Activated T-cell treated with anti-CD3 and anti-CD28 coated beads, Interleukin-2, amount 50 U/mL, for 48 hours (primary cell): ENCODE measurements at places on chromosomes 6 and 20.

DNA sequence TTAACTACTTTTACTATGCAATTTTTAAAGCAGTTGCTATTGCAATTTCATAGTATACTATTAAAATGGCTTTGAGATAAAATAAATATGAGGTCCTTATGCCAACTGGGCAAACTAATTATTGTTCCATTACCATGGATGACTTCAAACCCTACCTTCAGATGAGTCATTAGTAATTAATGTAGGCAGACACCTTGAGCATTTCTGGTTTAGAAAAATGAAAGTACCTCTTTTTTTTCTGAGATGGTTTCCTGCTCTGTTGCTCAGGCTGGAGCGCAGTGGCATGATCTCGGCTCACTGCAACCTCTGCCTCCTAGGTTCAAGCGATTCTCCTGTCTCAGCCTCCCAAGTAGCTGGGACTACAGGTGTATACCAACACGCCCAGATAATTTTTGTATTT lies 11.9 kb downstream of the ASF1A start:
- no peak for DNase-seq

- no peak for DNase-seq
Measured at GRCh38 chr6:95741045-95741444, 163.7 kb downstream of the MANEA start.

DNA sequence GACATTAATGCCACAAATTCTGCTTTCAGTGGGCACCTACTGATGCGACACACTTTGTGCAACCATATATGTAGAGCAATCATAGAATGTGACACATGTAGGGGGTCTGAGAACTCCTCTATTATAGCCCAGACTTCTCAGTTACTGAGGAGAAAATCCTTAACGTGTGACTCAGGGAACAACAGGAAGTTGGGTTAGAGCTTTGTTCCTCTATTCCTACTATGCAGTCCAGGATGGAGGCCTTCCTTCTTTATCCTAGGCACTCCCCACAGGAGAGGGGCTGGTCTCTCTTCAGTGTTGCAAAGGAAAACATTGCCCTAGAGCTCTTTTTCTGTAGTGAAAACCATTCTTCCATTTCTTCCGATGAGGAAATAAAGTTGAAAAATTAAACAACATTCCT lies 39.6 kb upstream of the RCAN2 start:
- DNase-seq = no peak

- peak; percentile 58 for DNase-seq
Measured at GRCh38 chr6:15770347-15771143, 107.7 kb upstream of the DTNBP1 start.

DNA sequence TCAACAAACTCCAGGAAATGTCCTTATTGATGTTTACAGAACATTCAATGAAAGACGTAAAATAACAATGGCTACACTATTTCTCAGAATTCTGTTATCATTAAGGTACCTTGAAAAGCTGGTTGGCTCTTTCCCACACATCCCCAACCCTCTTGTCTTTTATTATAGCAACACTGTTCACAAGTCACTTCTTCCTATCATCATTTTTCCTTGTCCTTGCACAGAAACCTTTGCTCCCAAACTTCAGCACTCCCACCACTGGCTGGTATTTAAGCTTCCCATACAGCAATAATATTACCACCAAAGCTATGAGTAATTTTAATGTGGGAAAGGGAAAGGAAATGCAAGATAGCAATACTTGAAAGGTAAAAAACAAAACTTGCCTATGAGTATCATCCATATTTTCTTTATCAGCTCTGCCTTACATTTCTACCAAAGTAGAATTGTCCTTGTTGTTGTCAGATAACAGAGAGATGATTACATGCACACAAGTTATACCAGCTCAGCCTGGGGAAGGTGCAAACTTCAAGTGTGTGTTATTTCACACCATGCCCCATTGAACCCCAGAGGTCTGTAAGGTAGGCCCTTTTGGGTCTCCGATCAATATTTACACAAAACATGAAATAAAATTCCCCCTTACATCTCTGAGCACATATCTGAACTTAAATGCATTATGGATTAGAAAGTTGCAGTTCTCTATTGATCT lies 32.2 kb downstream of the ARHGAP18 start:
- DNase-seq = no peak

- no peak for DNase-seq
Measured at GRCh38 chr20:58131551-58132142, 96.8 kb downstream of the ANKRD60 start.

- DNase-seq = no peak
Measured at GRCh38 chr20:1310506-1311190, 18.3 kb downstream of the SDCBP2 start.

- no peak for DNase-seq
Measured at GRCh38 chr20:57170343-57170742, 96.1 kb downstream of the BMP7 start.

GRCh38 chr6:1839361-1839760 lies 229.6 kb downstream of the FOXC1 start:
- DNase-seq = no peak

DNA sequence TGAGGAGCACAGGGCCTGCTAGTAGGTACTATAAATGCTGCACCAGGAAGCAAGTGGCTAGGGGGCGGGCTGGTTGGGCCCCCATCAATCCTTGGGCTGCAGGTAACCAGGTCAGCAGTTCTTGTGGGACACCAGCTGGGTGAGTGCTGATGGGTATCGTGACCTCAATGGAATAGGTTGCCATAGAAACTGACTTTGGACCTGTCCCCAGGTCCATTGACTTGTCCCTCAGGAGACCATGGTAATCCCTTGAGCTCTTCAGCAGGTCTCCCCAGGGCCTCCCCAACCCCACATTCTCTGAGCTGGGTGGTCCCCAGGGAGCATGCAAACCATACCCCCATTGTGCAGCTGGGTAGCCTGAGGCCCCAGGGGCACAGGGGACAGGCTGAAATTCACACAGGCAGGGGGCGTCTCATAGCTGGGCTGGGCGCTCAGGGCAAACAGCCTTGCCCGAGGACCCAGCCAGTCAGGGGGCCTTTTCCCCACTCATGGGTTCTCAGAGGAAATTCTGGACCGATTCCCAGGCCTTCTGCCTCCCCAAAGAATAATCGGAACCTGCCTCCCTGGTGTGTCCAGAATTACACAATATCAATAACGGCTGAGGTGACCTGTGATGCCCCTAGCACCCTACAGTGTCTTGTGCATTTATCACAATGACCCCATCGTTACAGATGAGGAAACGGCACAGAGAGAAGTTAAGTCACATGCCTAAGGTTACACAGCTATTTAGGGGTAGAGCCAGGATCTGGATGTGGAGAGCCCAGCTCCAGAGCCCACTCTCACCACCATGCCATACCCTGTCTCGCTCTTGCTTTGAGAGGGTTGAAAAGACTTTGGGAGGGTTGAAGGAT lies 35.9 kb downstream of the SRC start:
- DNase-seq = no peak

- no peak for DNase-seq
Measured at GRCh38 chr20:12413116-12413515, 495.4 kb downstream of the BTBD3 start.

DNA sequence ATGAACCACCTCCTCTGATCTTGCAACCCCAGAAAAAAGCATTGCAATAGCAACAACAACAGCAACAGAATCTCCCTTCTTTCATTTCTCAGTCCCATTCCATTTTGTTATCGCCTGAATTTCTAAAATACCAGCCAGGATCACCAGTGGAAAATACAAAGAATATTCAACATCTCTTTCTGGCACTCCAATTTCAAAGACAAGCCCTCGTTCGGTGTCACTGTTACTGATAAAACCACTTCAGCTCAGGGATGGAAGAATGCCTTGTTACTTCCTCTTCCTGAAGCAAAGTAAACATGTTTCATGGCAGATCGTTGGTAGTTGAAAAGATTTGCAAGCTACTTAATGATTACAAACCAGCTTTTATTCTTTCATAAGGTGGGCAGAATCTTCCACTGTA lies 94.0 kb upstream of the SPTLC3 start:
- DNase-seq = no peak

DNA sequence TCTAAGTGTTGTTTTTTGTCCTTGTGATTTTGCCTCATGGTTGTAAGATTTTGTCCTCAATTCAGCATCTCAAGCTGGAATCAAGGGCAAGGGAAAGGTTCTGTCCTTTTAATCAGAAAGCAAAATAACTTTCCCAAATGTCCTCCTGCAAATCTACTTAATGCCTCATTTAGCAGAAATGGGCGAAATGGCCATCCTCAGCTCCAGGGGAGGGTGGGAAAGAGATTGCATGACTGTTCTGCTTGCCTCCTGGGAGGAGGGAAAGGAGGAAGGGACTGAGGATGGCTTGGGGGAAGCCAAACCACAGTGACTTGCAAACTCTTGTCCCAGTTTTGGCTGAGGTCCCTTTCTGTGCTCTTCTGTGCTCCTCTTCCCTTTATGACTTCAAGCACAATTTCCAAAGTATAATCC lies 43.4 kb downstream of the TNFAIP3 start:
- no peak for DNase-seq

GRCh38 chr6:1481286-1481685 lies 91.9 kb downstream of the FOXF2 start:
- no peak for DNase-seq

- DNase-seq = no peak
Measured at GRCh38 chr20:51354769-51355319, 187.7 kb downstream of the NFATC2 start.

DNA sequence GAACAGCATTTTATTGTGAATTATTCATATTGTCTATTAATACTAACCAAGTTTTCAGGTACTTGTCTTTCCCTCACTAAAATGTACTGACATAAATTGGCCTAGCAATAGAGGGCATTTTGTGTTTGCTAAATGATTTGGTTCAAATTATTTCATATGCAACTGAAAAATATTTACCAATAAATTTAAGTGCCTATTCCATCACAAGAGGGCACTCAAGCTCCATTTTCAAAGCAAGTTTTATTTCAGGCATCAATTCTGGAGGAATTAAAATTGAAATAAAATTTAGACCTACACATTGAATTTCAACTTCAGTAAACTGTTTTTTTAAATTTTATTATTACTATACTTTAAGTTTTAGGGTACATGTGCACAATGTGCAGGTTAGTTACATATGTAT lies 114.3 kb upstream of the SYNCRIP start:
- DNase-seq = no peak

DNA sequence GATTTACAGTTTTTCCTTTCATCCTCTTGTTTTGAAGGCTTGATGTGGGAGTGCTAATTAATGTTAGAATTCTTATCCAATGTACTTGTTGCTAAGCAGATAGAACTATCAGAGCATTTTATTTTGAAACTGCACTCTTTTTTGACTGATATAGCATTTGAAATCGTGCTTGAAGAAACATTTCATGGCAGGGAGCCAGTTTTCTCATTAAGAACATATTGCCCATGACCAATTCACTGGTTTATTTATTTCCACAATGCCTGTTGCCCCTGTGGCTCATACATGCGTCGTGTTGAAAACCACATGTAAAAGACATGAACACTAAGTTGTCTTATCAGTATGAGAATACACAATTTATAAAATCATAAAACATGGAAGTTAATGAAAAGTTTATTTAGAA lies 479.7 kb upstream of the FLRT3 start:
- no peak for DNase-seq

GRCh38 chr6:37106982-37107491 lies 62.9 kb upstream of the PIM1 start:
- DNase-seq = no peak

GRCh38 chr6:97412511-97412910 lies 129.5 kb upstream of the MMS22L start:
- no peak for DNase-seq

GRCh38 chr6:161727083-161727833 lies 453.4 kb upstream of the AGPAT4 start:
- no peak for DNase-seq

DNA sequence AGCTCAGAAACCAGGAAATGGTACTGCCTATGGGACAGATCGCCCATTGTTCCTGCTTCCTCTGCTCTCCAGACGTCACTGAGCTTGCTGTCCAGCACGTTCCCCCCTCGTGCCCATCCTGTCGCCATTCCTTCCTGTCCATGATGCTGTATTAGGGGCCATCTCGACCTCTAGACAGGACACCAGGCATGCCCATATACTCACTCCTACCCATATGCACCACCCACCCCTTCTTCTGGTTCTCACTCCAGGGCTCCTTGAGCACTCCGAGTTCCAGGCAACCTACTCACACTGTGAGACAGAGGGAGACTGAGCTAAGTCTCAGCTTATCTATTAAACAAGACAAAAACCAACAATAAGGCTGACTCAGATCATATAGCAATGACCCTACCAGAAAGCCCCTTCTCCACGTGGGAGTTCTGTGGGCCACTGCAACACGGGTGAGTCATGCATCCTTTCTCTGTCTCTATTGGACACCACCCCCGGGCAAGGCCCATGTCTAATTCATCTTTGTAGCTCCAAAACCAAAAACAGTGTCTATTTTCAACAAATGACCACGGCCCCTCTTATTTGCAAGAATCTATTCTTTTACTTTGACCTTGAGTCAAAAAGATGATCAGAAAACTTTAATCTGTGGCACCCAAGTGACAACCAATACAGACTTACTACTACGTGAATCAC lies 65.7 kb downstream of the PSMG4 start:
- peak; percentile 44 for DNase-seq

GRCh38 chr6:100685747-100686146 lies 195.4 kb downstream of the ASCC3 start:
- no peak for DNase-seq

DNA sequence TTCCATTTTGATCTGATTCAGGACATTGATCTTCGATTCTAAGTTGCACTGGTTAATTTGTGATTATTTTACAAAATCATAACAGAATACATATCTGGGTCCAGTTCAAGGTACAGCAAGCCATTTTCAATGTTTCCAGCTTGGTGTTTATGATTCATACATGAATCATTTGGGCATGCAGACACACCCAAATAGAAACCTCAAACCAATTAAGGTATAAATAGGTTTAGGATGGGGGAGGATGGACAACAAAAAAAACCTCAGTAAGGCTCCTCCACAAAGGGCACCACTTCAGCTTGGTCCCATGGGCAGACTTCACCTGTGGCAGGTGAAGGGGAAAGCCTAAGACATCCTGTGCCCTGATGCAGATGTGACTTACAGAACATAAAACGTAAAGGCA lies 192.7 kb downstream of the KHDC1L start:
- DNase-seq = no peak

GRCh38 chr6:124577734-124578281 lies 384.4 kb upstream of the RNF217 start:
- no peak for DNase-seq

GRCh38 chr6:154981079-154981870 lies 13.8 kb upstream of the TIAM2 start:
- DNase-seq = no peak

- DNase-seq = no peak
Measured at GRCh38 chr6:136772685-136773472, 19.4 kb downstream of the MAP3K5 start.

DNA sequence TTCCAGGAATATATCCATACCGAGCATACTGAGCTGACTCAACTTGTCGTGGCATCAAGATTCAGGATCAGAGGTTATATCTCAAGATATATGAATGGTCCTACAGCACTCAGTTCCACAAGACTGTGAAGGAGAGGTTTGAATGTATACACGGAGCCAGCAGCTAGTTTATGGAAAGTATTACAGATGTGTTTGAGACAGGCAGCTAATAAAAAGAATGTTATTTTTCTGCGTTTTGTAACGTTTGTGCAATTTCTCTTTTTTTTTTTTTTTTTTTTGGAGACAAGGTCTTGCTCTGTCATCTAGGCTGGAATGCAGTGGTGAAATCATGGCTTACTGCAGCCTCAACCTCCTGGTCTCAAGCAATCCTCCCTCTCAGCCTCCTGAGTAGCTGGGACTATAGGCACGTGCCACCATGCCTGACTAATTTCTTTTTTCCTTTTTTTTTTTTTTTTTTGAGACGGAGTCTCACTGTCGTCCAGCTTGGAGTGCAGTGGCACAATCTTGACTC lies 3.4 kb upstream of the FAM110A start:
- no peak for DNase-seq

- no peak for DNase-seq
Measured at GRCh38 chr6:2608503-2608902, 142.2 kb downstream of the MYLK4 start.

GRCh38 chr20:57079031-57080005 lies 187.1 kb downstream of the BMP7 start:
- DNase-seq = no peak
